ENCODE measurements at places on chromosomes 2 and 18. TPM values are rescaled to one million over a fixed set of nuclear protein-coding genes. Genes with fewer than 3 reads are reported as not detected.

- H3K4me3 ChIP-seq: no peak overlapping the region
- H3K27ac ChIP-seq: no peak overlapping the region
- no peak for DNase-seq
- no peaks in the 10 kb centered on the region for H3K36me3 ChIP-seq
- H3K27me3 ChIP-seq: no peaks in the 10 kb centered on the region
Measured at GRCh38 chr2:60368456-60368855, 185.0 kb downstream of the BCL11A start.

The RSAD2 gene
- 1.0 TPM for total RNA-seq

- no peaks in the 10 kb centered on the region for H3K36me3 ChIP-seq
- H3K4me1 ChIP-seq: peaks cover 22% of the 10 kb centered on the region
- H3K27ac ChIP-seq: no peak overlapping the region
- DNase-seq: no peak
- peak overlapping the region; percentile 66 for H3K4me3 ChIP-seq
Measured at GRCh38 chr18:57624988-57625387, 3.4 kb upstream of the NARS1 start.

DNA sequence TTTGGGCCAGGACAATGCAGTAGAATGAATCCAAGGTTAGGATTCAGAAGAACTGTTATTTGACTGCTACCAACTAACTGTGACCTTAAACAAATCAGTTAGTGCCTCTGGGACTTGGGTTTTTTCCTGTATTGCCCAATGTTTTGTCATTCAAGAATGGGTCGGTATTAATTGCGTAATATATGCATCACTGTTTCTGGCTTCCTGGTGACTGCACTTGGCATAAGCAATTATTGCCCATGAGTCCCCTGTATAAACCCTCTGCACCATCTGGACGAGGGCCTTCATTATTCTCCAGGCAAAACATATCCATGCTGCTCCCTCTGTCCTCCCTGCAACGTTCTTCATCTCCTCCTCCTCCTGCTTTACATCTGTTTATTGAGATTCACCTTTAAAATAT lies 255.8 kb upstream of the LRRTM1 start:
- DNase-seq: no peak
- no peaks in the 10 kb centered on the region for H3K4me1 ChIP-seq
- H3K27ac ChIP-seq: no peak overlapping the region
- H3K27me3 ChIP-seq: no peaks in the 10 kb centered on the region
- no peak overlapping the region for H3K4me3 ChIP-seq

- H3K27ac ChIP-seq: no peak overlapping the region
- no peak overlapping the region for H3K4me3 ChIP-seq
- no peaks in the 10 kb centered on the region for H3K27me3 ChIP-seq
- no peak for DNase-seq
- H3K36me3 ChIP-seq: no peaks in the 10 kb centered on the region
Measured at GRCh38 chr2:7900593-7900992, 781.3 kb upstream of the ID2 start.
